Neural crest cell (in vitro differentiated cells): ENCODE measurements at places on chromosomes 7 and 10. TPM values are rescaled to one million over a fixed set of nuclear protein-coding genes. Genes with fewer than 3 reads are reported as not detected.

DNA sequence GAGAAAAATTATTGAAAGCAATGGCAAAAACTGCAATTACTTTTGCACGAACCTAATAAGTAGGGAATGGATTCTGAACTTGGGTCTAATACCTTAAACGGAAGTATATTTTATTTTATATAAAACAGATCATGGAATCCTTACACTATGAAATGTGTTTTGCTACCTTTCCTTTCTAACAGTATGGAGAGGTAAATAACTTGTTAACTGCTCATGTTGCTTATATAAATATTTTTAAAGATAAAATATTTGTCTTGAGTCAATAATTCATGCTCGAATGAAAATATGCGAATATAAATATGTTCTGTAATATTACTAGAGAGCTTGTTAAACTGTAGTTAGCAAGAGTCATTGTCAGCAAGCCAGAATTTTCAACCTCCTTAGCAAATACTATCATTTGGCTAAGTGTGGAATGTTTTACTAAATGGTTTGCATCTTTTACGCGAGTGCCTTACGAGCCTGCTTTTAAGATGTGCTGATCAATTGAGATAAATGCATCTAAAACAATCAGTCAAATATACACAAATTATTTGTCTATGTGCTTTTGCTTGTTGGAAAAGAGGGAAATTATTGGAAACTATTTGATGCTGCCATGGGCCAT is 5.9 kb downstream of the GNAT3 start:
- DNase-seq, result no peak

GRCh38 chr7:886626-887487 is 10.5 kb downstream of the GET4 start:
- no peak for DNase-seq

DNA sequence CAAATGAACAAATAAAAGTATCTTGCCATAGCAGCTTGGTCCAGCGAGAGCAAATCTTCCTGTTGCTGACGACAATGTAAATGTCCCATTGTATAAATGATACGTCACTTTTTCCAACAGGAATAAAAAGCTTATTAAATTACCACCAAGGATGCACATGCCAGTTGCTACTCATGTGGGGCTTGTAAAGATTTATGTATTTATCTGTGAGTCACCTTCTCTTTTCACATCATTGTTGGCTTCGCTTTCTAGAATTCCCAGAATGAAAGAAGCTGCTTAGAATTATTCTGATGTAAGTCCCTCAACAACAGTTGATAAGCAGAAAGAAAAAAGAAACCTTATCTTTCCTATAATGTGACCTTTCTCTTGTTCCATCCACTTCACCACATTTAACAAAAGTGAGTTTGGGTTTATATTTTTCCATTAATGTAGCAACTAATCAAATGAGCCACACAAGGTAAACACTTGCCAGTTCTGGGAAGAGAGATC is 22.4 kb downstream of the DNAJC12 start:
- no peak for DNase-seq

VAX1 gene
- total RNA-seq, result 0.16 and 0.23 TPM in 2 replicates
